ENCODE measurements at places on chromosomes 16 and 17. TPM values are rescaled to one million over a fixed set of nuclear protein-coding genes. Genes with fewer than 3 reads are reported as not detected.

Gene CLDN9
- not detected for total RNA-seq

Gene ZFPM1
- total RNA-seq = 20.6 TPM

Gene LITAFD
- total RNA-seq = not detected

Gene KRTAP2-1
- total RNA-seq = not detected

Gene TXNDC11
- total RNA-seq = 55.9 TPM

Gene KRTAP4-6
- total RNA-seq = not detected

GRCh38 chr16:693766-694165, 3.6 kb upstream of the WDR24 start:
- peaks cover 3% of the 10 kb centered on the region for H3K36me3 ChIP-seq
- DNase-seq = no peak
- no peak overlapping the region for H3K27ac ChIP-seq
- H3K4me3 ChIP-seq = peak overlapping the region; percentile 11
- H3K27me3 ChIP-seq = peaks cover 9% of the 10 kb centered on the region
- H3K4me1 ChIP-seq = peaks cover 17% of the 10 kb centered on the region

DNA sequence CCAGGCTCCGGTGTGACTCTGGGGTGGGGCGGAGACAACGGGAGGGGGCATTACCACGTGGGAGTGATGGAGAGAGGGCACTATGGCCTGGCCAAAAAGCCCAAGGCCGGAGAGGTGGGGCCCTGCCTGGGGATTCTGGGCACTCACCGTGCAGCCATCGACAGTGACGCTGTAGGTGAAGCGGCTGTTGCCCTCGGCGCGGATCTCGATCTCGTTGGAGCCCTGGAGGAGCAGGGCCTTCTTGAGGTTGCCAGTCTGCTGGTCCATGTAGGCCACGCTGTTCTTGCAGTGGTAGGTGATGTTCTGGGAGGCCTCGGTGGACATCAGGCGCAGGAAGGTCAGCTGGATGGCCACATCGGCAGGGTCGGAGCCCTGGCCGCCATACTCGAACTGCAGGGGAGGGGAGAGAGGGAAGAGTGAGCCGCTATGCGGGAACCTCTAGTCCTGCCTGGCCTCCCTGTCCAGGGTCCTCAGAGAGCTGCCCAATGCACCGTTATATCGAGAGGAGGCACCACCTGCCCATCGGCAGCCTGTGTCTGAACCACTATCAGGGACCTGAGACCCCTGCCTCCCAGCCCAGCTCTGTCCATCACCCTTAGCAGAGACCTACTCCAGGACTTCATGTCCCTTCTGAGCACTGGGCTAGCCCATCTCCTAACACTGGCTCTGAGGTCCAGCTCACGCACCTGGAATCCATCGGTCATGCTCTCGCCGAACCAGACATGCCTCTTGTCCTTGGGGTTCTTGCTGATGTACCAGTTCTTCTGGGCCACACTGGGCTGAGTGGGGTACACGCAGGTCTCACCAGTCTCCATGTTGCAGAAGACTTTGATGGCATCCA, 15.6 kb downstream of the COL1A1 start:
- H3K4me1 ChIP-seq = peaks cover 24% of the 10 kb centered on the region
- no peaks in the 10 kb centered on the region for H3K36me3 ChIP-seq
- DNase-seq = no peak

GRCh38 chr17:36825951-36826350, 111.3 kb upstream of the LHX1 start:
- no peak overlapping the region for H3K4me3 ChIP-seq
- H3K27ac ChIP-seq = no peak overlapping the region
- H3K36me3 ChIP-seq = no peaks in the 10 kb centered on the region
- peaks cover 25% of the 10 kb centered on the region for H3K27me3 ChIP-seq

DNA sequence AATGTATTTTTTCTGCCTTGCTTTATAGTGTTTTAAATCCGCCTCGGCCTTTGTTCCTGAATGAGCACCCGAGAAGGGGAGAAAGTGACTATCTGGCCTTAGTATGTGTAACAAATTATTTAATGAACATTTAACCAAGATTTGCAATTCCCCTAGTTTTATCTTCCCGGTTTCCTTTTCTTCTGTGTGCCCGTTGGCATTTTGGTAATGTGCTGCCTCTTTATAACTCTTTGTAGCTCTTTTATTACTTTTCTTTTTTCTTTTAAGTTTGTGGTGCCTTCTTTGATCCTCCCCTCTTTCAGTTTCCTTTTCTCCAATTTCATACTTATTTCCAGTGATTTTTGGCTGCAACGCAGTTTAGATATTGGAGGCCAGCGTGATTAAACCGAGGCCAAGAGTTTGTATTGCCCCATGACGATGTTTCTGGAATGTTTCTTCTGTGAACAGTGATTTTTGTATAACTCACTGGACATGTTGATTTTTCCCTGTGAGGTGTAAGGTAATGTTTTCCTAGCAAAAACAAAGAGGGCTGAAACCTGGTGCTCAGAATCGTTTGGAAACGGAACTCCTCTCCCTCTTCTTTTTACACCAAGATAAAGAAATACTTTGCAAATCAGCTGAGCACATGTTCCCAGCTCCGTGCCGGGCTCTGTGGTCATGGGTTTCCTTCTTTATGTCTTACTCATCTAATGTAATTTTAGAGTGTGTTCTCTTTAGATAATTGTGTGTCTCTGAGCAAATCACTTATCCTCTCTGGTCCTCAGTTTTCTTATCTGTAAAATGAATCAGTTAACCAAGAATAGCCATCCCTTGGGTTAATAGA, 344.3 kb downstream of the WWOX start:
- no peak for DNase-seq
- H3K27ac ChIP-seq = no peak overlapping the region
- no peaks in the 10 kb centered on the region for H3K27me3 ChIP-seq
- no peak overlapping the region for H3K4me3 ChIP-seq
- no peaks in the 10 kb centered on the region for H3K4me1 ChIP-seq

DNA sequence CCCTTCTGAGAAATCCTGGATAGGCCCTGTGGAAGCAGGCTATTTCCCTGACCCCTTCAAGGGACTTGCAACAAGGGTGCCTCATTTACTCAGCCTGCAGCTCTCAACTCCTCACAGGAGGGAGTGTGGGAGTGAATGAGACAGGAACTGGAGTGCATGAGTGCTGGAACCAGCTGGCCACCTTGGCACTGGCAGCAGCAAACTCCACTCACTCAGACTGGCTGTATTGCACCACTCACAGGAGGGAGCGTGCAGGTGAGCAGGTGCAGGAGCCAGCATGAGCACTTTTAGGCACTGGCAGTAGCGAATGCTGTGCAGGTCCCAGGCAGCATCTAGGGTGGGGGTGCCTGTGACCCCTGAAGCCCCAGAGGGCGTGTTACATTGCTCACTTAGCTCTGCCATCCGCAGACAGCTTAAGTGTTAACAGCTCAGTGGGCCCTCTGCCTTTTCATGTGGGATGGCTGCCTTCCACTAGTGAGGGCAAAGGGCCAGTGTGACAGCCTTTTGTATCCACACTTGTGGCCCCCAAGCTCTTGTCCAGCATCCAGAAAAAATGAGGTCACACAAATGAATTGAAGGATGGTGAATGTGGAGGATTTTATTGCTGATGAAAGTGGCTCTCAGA, 11.0 kb upstream of the ZNHIT3 start:
- no peak overlapping the region for H3K27ac ChIP-seq
- no peaks in the 10 kb centered on the region for H3K36me3 ChIP-seq
- DNase-seq = no peak
- H3K4me3 ChIP-seq = no peak overlapping the region

DNA sequence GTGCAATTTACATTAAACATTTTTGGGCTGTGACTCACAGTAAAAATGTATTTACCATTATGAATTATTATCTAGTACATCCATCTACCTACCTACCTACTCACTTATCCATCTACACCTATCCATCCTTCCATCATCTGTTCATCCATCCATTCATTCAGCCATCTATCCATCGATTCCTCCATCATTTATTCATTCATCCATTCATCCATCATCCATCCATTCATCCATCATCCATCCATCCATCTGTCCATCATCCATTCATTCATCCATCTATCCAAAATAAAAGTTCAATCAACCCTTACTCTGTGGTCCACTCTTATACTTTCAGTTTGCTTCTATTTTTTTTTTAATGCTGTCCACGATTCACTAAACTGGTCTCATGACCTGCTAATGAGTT, 118.4 kb downstream of the NTN1 start:
- H3K27ac ChIP-seq = no peak overlapping the region
- no peak for DNase-seq
- H3K4me3 ChIP-seq = no peak overlapping the region
- H3K36me3 ChIP-seq = no peaks in the 10 kb centered on the region

GRCh38 chr16:26177438-26177837, 485.7 kb downstream of the HS3ST4 start:
- H3K27me3 ChIP-seq = peaks cover 4% of the 10 kb centered on the region
- H3K4me3 ChIP-seq = no peak overlapping the region
- H3K4me1 ChIP-seq = no peaks in the 10 kb centered on the region
- no peak for DNase-seq
- H3K27ac ChIP-seq = no peak overlapping the region
- no peaks in the 10 kb centered on the region for H3K36me3 ChIP-seq

- peak overlapping the region; percentile 73 for H3K27ac ChIP-seq
- H3K4me3 ChIP-seq = peak overlapping the region; percentile 57
- H3K4me1 ChIP-seq = peaks cover 15% of the 10 kb centered on the region
- no peaks in the 10 kb centered on the region for H3K36me3 ChIP-seq
Observed at GRCh38 chr17:48723423-48724250, 652 bp downstream of the PRAC2 start.

GRCh38 chr17:70609566-70609965, 440.2 kb downstream of the KCNJ2 start:
- no peaks in the 10 kb centered on the region for H3K27me3 ChIP-seq
- H3K4me1 ChIP-seq = no peaks in the 10 kb centered on the region
- no peaks in the 10 kb centered on the region for H3K36me3 ChIP-seq
- H3K27ac ChIP-seq = no peak overlapping the region

GRCh38 chr16:71249399-71249798, 18.9 kb upstream of the HYDIN start:
- H3K4me1 ChIP-seq = no peaks in the 10 kb centered on the region
- no peak for DNase-seq
- no peak overlapping the region for H3K4me3 ChIP-seq
- H3K27ac ChIP-seq = no peak overlapping the region

GRCh38 chr17:27224526-27225315, 69.2 kb upstream of the WSB1 start:
- no peak overlapping the region for H3K27ac ChIP-seq
- peaks cover 5% of the 10 kb centered on the region for H3K27me3 ChIP-seq
- no peak for DNase-seq
- H3K4me3 ChIP-seq = no peak overlapping the region
- H3K4me1 ChIP-seq = no peaks in the 10 kb centered on the region
- no peaks in the 10 kb centered on the region for H3K36me3 ChIP-seq

- H3K4me1 ChIP-seq = peaks cover 64% of the 10 kb centered on the region
- H3K4me3 ChIP-seq = peak overlapping the region; percentile 78
- peak overlapping the region; percentile 92 for H3K27ac ChIP-seq
- DNase-seq = no peak
Observed at GRCh38 chr17:48295362-48296288, 134.4 kb downstream of the SKAP1 start.

DNA sequence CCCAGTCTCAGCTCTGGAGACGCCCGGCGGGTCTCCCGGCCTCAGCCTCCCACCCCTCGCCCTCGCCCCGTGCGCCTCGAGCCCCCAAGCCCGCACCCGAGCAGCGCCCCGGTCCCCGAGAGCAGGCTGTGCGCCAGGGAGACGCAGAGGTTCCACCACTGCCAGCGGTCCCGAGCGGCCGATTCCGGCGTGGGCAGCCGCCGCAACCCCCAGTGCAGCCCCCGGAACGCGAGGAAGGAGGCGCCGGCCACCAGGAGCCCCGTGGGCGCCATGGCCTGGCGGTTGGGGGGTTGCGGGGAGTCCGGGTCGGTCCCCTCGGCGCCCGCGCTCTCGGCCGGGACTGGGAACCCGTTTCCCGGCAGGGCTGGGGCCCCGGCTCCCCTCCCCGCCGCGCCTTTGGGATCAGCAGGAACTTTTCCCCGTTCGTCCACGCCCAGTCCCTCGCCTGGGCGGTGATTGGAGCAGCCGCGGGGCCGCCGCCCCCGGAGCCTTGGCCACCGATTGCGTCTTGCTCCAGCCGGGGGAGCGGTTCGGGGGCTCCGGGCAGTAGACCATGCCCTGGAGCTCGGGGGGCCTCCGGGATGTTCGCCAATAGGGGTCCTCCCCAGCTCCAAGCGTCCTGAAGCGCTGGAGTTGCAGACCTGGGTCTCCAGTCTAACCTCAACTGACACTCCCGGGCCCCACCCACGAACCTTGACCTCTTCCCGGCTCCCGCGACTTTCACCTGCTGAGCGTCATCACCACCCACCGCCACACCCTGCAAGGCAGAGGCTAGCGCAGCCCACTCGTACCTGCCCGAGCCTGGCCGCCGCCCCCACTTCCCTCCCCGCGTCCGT, at the start of gene TLCD2:
Gene TLCD2 (minus strand): TSS at position 407 of the 836 bp plus-strand sequence. CDS start 135 bp downstream, at position 272.
- peaks cover 19% of the 10 kb centered on the region for H3K36me3 ChIP-seq
- peaks cover 19% of the 10 kb centered on the region for H3K27me3 ChIP-seq
- peak within 1 kb of the TSS; percentile 64 for H3K4me3 ChIP-seq
- no peak for DNase-seq

- no peak for DNase-seq
- H3K27ac ChIP-seq = no peak overlapping the region
- peaks cover 12% of the 10 kb centered on the region for H3K4me1 ChIP-seq
- no peak overlapping the region for H3K4me3 ChIP-seq
Observed at GRCh38 chr16:83951544-83951943, 1.5 kb upstream of the OSGIN1 start.

DNA sequence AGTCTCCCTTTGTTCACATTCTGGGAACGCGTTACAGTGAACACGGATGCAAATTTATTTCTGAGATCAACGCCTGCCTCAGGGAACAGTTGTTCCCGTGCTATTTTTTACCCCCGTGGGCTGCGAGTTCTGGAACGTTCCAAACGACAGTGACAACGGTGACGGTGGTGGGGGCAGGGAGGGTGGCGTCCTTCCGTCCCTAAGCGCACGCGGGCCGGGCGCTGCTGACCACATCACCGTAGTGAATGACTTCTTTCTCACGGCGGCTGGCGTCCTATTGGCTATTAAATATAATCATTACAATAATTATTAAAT, 45.1 kb upstream of the SSTR5 start:
- no peak overlapping the region for H3K27ac ChIP-seq

DNA sequence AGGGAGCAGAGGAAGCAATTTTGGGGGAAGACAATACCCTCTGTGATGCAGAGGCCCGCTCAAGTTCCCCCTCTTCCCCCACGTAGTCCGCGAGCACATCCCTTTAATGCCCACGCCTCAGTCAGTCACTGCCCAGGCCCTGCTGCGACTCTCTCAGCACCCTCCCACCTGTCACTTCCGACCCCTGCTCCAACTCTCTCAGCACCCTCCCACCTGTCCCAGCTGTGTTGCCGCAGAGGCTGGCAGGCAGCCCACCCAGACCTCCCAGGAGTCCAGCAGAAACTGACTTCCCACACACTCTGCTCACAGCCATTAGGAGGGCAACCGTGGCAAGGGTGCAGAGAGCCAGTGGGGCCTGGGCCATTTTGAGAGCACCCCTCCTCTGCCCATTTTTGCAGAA, 92.7 kb downstream of the WSCD1 start:
- no peak overlapping the region for H3K4me3 ChIP-seq
- H3K4me1 ChIP-seq = no peaks in the 10 kb centered on the region

- peak; percentile 48 for DNase-seq
- peaks cover 18% of the 10 kb centered on the region for H3K27me3 ChIP-seq
- no peaks in the 10 kb centered on the region for H3K36me3 ChIP-seq
- H3K27ac ChIP-seq = no peak overlapping the region
- H3K4me1 ChIP-seq = peaks cover 33% of the 10 kb centered on the region
Observed at GRCh38 chr17:6913608-6914443, 82.0 kb upstream of the ALOX12 start.
